ENCODE measurements at places on chromosomes 3 and 15.

GRCh38 chr3:116065501-116065900, 379.8 kb downstream of the LSAMP start:
- DNase-seq = no peak

- no peak for DNase-seq
Observed at GRCh38 chr3:10447110-10447509, 58.3 kb downstream of the ATP2B2 start.

DNA sequence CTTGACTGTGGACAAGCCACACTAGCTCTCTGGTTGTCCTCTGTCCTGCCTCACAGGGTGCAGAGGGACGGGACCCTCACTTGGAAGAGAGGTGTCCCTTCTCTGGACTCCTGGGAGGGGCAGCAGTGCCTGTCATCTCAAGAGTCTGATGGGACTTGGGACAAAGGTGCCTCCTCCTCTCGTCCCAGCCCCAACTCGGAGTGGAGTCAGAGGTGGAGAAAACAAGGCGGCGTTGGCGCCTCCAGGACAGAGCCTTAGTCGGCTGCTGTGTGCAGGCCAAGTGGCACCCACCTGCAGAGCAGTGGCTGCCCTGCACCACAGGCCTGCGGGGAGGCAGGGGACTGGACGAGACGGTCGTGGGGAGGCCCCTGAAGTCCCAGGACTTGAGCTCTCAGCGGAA, 9.4 kb upstream of the SEC13 start:
- DNase-seq = no peak

GRCh38 chr3:24704496-24704895, 209.8 kb upstream of the THRB start:
- no peak for DNase-seq

DNA sequence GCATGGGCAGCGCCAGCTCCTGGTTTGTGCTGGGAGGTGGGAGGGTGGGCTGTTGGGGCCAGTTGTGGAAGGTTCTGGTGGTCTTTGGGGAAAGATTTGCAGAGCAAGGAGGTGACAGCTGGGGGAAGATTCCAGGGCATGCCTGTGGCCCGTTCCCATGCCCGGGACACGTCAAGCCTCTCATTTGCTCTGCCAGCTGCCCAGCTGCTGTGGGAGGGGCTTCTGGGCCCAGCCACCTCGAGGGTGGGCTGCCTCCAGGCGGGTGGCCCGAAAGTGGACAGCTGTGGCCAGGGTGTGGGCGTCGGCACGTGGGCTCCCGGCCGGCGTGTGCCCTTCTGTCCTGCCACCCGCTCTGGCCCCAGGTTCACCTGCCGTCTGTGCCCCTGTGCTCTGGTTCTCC, 17.2 kb downstream of the PLXNA1 start:
- peak; percentile 43 for DNase-seq

DNA sequence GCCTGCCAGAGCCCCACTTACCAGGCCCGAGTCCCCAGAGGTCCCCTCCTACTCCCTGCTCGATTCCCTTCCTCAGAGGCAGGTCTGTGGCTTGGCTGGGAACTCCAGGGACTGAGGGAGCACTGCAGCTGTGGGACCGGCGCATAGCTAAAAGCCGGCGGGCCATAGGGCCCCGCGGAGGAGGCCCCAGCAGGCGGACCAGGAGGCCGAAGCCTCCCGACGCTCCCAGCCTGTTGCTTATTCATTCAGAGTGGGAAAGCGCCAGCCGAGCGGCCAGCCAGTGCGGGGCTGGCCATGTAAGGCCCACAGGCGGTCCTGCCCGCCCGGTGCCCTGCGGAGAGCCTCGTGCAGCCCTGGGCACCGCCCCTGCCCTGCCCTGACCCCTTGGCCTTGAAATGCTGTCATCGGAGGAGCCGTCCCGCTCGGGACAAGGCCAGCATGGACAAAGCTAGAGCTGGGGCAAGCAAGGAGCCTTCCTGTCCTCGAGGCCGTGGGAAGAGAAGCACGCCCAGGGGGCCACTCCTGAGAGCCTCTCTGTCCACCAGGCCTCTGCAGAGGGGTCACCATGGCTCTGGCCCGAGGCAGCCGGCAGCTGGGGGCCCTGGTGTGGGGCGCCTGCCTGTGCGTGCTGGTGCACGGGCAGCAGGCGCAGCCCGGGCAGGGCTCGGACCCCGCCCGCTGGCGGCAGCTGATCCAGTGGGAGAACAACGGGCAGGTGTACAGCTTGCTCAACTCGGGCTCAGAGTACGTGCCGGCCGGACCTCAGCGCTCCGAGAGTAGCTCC, at the start of gene LOXL1:
TSS of gene LOXL1 (plus strand) at position 244 of the 784 bp plus-strand sequence. CDS start at position 566, 322 bp downstream.
- DNase-seq = peak; percentile 78

DNA sequence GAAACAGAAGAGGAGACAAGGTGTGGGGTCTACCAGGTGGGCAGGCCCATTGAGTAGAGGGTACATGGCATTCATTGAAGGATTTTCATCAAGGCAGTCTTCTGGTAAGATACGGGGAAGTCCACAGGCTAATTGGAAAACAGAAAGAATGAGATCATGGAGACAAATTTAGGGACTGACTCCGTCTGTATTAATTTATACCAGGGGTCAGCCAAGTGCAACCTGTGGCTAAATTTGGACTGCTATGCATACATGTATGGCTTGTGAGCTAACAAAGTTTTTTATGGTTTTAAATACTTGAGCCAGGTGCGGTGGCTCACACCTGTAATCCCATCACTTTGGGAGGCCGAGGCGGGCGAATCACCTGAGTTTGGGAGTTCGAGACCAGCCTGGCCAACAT, 21.1 kb upstream of the SNRPN start:
- no peak for DNase-seq

DNA sequence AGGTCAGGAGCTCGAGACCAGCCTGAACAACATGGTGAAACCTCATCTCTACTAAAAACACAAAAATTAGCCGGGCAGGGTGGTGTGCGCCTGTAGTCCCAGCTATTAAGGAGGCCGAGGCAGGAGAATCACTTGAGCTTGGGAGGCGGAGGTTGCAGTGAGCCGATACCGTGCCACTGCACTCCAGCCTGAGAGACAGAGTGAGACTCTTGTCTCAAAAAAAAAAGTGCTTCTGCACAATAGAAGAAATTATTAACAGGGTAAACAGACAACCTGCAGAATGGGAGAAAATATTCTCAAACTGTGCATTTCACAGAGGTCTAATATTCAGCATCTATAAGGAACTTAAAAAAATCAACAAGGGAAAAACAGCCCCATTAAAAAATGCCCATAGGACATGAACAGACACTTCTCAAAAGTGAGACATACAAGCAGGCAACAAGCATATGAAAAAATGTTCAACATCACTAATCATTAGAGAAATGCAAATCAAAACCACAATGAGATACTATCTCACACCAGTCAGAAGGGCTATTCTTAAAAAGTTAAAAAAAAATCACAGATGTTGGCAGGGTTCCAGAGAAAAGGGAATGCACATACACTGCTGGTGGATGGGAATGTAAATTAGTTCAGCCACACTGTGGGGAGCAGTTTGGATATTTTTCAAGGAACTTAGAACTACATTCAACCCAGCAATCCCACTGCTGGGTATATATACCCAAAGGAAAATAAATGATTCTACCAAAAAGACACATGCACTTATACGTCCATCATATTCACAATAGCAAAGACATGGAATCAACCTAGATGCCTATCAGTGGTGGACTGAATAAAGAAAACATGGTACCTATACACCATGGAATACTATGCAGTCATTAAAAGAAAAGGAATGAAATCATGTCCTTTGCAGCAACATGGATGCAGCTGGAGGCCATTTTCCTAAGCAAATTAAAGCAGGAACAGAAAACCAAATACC, 75.5 kb downstream of the MSL2 start:
- no peak for DNase-seq

- DNase-seq = no peak
Observed at GRCh38 chr3:55198554-55198953, 270.7 kb upstream of the LRTM1 start.

GRCh38 chr3:9915254-9916141, 1.4 kb upstream of the IL17RC start:
- DNase-seq = peak; percentile 72

DNA sequence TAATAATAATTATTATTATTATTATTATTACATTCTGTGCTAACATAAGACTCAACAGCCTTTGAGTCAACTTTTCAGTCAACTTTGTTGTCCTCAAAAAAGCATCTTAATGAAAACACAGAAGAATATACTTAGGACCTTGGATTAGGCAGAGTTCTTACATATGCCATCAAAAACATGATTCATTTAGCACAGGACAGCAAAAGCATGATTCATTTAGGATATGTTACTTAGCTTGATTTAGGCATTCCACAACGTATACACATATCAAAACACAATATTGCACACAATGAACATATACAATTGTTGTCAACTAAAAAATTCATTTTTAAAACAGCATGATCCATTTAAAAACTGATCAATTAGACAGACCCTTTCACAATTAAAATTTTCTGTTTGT, 213.0 kb downstream of the FMN1 start:
- DNase-seq = no peak

GRCh38 chr3:62056658-62057057, 316.7 kb downstream of the FEZF2 start:
- no peak for DNase-seq

DNA sequence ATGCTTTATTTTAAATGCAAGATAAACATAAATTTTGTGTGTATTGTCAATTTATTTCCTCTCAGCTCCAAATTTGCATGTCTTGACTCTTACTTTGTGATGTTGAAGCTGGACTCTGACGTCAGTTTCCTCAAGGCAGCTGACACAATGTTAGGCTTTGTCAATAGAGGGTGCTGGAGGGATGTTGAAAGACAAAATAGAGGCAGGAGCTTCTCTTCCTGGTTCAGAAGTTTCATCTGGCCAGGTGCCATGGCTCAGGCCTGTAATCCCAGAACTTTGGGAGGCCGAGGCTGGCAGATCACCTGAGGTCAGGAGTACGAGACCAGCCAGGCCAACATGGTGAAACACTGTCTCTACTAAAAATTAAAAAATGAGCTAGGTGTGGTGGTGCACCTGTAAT, 408.6 kb downstream of the GBE1 start:
- DNase-seq = no peak

DNA sequence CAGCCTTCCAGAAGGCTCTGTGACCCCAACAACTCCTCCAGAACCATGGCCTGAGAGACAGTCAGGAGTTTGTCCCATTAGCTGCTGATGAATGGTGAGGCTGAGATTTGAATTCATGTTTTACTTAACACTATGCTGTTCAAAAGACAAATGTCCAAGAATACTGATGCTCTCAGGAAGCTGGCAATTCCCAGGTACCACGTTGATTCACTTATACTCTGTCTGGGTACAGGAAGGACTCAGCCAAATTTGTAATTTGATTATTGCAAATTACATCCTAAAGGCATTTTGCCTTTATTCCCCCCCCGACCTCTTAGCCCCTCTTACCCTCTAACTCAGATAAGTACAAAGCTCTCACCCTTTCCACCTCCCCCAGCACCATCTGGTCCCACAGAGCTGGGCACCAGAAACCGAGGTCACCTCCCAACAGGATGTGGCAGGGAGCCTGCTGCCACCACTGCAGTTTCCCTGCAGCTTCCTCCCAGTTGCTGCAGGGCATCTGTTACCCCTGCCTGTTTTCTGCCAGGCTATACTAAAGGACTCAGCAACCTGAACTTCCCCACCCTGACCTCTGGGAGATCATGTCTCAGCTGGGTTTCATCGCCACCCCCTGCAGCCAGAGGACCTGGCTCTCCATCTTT, 33.6 kb downstream of the EAF1 start:
- DNase-seq = peak; percentile 91

DNA sequence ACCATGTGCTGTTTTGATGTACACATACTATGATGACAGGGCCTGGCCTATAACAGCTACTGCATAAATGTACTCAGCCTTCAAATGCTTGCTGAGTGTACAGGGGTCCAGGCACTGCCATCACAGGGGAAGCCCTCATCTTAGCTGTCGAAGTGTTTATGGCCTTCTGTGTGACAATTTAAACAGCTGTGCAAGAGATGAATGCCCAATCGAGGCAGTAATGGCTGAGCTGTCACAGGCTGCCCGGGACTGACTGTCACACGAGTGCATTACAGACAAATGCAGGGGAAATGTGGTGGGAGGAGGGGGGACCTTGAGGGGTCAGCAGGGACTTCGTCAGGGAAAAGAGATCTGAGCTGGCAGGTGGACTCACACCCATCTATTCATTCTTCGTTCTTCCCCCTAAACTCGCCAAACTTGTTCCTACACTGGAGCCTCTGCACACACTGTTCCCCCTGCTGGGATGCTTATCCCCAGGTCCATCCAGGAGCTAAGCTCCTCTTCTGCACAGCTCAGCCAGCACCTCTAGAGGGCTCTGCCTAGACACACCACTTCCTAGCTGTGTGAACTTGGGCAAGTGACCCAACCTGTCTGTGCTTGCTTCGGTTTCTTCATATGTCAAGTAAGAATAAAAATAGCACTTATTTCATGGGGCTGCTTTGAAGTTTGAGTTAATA, 156.2 kb upstream of the IQSEC1 start:
- DNase-seq = peak; percentile 22

- DNase-seq = no peak
Observed at GRCh38 chr3:195801251-195802183, 10.2 kb downstream of the MUC4 start.

DNA sequence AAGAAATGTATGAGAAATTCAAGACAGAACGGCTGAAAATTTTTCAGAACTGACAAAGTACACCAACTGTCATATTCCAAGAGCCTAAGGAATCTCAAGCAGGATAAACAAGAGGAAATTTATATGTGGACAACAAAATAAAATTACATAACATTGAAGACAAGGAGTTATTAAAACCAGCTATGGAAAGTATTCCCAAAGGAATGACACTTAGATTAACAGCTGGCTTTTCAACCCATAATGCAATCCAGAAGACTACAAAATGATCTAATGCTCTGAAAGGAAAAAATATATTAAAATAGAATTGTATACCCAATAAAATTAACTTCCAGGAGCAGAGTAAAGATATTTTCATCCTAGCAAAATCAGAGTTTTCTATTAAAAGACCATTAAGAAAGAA, 132.2 kb upstream of the BNIP2 start:
- no peak for DNase-seq

DNA sequence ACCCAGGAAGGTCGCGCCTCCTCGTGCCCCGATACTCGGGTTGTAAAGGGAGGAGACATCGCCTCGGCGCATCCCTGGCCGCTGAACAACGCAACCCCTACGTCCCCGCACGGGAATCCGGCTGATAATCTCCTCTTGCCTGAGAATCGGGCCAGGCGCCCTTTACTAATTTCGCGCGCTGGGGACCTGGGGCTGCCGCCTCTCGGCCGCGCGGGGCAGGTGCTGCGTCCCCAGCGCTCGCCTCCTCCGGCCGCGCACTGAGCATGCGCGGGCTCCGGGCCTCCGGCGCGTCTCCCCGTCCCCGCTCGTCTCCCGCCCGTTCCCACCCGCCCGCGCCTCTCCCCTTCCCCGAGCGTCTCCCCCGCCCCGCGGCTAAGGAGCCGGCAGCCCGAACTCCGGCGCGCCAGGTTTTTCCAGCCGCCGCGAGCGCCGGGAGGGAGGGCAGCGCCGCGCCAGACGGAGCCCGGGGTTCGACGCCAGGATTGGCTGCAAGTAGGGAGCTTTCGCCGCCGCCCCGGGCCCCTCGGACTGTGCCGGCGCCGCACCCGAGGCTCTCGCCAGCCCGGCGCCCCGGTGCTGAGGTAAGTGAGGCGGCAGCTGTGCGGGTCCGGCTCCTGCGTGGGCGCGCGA, at the start of gene CNTN4:
TSS of gene CNTN4 (plus strand) at position 469 of the 630 bp plus-strand sequence.
- DNase-seq = peak; percentile 91
